Right cardiac atrium (tissue), 5 donors: ENCODE measurements at places on chromosomes 1 and 21.

DNA sequence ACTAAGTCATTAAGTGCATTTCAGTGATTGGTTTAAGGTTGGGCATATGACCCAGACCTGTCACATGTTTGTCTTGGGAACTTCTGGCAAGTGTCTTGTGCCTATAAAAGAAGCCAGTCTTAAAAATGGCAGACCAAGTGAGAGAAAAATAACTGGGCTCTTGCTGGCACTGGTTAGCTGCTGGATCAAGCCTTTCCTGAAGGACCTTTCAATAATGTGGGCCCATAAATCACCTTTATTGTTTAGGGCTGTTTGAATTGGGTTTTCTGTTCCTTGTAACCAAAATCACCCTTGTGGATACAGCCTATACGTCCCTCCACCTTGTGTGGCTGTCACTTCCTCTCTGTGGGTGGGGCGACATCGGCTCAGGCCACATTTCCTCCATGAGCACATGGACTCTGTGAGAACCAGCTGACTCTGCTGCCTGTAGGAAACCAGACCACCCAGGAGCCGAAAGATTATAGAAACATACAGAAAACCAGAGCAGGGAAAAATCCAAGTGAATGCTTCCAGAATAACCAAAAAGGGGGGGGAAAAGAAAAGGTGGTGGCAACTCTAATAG lies 25.6 kb upstream of the WNT4 start:
- DNase-seq = no peak

DNA sequence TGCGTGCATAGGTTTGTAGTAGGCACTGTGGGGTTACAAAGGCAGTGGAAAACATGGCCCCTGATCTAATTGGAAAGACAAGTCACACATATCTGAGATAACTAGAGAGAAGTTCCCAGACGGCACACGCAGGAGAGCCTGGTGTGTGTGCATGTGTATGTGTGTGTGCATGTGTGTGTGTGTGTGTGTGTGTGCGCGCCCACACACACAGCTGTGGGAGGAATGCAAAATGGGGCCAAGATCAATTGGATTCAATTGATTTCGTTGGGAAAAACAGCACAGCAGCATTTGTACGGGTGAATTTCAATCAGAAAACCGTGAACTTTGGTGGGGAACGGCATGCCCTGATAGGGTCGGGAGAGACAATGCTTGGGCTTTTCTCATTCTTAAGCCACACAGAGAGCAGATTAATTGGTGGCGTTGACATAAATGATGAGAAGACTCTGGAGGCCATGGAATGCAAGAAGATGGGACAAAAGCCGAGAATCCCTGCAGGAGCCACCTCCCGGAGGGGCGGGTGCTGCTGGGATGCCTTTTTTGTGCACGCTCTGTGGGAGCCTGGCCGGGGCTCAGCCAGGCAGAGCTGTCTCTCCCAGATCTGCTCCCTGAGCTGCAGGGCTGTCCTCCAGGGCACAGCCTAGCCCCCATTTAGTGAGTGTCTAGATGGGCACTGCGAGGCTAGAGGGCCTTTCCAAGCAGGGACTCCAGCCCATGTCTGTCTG lies 322.0 kb downstream of the CAMTA1 start:
- no peak for DNase-seq

DNA sequence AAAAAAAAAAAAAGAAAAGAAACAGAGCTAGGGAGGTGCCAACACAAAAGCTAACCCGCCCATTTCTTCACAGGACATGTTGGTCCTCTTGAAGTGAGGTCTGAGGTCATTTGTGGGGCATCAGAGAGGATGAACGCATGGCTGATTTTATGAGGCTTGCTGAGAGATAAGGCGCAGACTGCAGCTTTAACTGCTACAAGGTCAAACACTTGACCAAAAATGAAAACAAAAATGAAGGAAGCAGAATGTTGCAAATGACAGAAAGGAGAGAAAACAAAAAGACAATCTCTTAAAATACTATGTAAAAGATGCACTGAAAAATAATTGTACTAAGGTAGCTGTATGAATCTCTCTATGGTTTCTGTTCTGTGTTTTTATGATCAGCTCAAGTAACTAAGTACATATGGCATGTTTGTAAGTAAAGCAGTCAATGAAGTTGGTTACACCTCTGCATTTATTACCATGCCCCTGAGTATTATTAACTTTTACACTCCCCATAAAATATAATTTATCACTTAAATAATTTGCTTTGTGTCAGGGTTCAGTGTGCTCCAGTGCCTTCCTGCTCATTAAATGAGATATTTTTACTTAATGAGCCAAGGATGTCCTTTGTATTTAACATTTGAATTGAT lies 249.1 kb upstream of the NR5A2 start:
- no peak for DNase-seq

GRCh38 chr1:210291786-210292230 lies 36.9 kb upstream of the HHAT start:
- DNase-seq = no peak

- DNase-seq = peak; percentile 84
Observed at GRCh38 chr1:41484402-41485241, at the start of gene EDN2. TSS of gene EDN2 (minus strand) at chr1:41484683. CDS start at chr1:41484601, 82 bp downstream.

- DNase-seq = no peak
Observed at GRCh38 chr1:43044572-43045361, 86.1 kb upstream of the SLC2A1 start.

- DNase-seq = no peak
Observed at GRCh38 chr1:4176841-4177240, 276.8 kb upstream of the C1orf174 start.

- no peak for DNase-seq
Observed at GRCh38 chr1:248886237-248886895, 19.7 kb upstream of the PGBD2 start.

DNA sequence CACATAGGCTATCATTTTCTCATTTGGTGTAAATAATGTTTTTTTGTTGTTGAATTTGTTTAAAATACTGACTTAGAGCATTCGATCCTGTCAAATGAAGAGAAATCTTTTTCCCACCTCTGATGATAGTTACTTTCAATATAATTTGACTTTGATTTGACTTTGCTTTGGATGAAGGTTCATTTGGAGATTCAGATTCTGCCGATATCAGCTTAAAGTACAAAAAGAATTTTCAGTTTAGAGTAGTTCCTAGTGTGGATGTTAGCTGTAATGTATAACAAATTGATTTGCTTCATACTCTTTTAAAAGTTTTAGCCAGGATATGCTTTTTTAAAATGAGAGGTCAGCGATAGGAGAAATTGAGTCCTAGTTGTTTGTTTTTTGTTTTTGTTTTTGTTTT lies 9.9 kb downstream of the STX12 start:
- no peak for DNase-seq

GRCh38 chr1:58833166-58833565 lies 49.3 kb upstream of the JUN start:
- no peak for DNase-seq

GRCh38 chr1:174417921-174418320 lies 29.8 kb upstream of the GPR52 start:
- DNase-seq = no peak

DNA sequence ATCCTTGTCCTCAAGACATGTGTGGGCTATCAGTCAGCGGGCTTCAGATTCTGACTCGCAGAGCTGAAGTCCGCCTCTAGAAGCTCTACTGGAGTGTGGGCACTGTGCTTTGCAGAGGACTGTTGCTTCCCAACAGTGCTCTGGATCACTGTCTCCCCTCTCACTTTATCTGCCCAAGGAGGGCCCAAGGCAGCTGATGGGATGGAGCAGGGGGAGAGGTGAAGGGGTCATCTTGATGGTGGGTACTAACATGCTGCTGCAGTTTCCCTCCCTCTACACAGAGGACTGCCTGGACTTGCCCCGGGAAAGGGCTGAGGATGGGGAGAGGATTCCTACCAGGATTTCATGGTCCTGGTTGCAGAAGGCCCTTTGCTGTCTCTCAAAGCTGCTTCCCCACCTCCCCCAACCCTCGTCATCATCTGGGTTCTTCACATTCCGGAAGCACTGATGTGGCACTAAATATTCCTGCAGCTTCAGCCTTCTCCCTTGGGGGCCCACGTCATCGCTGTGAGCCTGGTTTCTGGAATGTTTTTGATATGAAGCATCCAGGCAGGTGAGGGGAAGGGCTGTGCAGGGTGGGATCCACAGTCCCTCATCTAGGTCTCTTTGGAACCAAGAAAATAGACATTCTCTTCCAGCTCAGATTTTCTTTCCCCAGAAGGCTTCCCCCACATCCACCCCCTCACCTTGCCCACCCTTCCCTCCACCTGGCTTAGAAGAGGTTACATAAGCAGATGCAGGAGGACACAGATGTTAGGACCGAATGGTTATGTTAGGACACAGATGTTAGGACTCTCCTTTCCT lies 23.2 kb downstream of the NUAK2 start:
- no peak for DNase-seq

DNA sequence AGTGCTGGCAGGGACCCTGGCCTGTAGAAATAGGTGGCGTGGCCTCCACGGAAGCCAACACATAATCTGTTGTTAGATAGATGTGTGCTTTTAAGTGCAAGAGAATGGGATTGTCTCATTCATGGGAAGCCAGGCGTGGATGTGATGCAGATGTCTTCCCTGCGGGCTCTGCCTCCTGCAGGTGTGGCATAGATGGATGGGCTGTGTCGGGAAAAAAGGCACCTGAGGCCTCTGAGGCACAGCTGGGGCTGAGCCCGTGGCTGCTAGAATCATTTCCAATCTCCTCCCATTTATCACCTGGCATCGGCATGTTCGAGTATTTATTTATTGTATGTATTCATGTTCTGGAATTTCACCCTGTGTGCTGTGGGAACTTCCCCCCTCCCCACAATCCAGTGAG lies 353.4 kb upstream of the AJAP1 start:
- DNase-seq = no peak

DNA sequence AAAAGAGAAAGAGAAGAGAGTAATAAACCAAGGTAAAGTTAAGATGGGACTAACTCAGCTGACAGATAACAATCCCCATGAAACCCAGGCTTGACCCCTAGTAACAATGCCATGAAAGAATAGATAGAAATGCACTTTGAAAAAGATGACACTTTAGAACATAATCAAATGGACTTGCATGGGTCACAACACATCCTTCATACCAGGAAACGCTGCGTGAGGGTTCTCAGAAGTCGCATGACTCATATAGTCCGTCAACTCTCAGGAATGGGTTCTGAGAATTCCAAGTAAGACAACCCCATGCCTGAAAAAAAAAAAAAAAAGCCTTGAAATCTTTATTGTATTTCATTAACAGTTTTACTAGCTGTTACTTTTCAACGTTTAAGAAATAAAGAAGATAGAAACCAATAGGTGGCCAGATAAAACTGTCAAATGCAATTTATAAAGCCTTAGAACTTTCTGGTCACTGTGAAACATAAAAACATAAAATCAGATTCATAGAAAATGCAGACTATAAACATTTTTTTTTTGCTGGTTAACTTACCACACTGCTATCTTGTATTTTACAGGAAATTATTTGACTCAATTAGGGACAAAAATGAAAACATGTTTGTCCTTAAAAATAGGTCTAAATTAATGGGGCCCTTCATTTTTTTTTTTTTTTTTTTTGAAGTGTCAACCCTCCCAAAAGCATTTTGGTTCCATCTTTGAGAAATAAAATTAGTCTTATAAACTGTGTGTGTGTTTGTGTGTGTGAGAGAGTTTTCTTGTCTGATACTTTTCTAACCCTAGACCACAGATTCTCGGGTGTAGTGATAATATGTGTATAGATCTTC lies 202.1 kb downstream of the NCAM2 start:
- peak; percentile 62 for DNase-seq

- no peak for DNase-seq
Observed at GRCh38 chr1:71967670-71968069, 314.7 kb downstream of the NEGR1 start.

GRCh38 chr21:28872218-28872617 lies 120.5 kb downstream of the LTN1 start:
- no peak for DNase-seq

- DNase-seq = no peak
Observed at GRCh38 chr21:41258617-41259016, 58.0 kb upstream of the FAM3B start.

DNA sequence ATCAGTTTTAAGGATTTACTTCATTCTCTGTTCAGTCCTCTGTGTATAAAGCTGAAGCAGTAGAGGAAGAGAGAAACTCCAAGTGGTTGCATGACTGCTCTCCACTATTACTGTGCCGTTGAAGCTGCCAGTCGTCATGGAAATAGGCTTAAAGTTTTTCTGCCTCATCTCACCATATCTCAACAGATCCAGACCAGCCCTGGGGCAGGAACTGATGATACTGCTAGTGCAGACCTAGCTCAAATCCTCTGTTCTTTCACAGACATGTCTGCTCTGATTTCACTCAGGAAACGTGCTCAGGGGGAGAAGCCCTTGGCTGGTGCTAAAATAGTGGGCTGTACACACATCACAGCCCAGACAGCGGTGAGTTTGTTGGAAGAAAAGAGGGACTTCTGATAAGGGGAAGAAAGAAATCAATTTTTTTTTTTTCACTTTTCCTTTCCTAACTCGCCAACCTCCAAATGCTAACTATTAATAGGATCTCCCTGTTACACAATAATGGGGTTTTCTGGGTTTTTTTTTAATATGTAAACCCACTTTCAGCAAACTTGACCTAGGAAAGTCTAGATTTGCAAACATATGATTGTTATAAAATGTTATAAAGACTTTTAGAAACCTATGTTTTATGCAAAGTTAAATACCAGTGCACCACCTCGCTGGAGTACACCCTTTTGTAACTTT lies 22.2 kb upstream of the STRIP1 start:
- no peak for DNase-seq

GRCh38 chr1:232968965-232969364 lies 18.6 kb downstream of the NTPCR start:
- DNase-seq = peak; percentile 42

GRCh38 chr1:160163615-160164014 lies 12.2 kb downstream of the ATP1A4 start:
- DNase-seq = no peak

- DNase-seq = no peak
Observed at GRCh38 chr1:119862276-119862675, 34.0 kb downstream of the ADAM30 start.

GRCh38 chr21:36909901-36910561 lies 56.4 kb downstream of the HLCS start:
- no peak for DNase-seq

DNA sequence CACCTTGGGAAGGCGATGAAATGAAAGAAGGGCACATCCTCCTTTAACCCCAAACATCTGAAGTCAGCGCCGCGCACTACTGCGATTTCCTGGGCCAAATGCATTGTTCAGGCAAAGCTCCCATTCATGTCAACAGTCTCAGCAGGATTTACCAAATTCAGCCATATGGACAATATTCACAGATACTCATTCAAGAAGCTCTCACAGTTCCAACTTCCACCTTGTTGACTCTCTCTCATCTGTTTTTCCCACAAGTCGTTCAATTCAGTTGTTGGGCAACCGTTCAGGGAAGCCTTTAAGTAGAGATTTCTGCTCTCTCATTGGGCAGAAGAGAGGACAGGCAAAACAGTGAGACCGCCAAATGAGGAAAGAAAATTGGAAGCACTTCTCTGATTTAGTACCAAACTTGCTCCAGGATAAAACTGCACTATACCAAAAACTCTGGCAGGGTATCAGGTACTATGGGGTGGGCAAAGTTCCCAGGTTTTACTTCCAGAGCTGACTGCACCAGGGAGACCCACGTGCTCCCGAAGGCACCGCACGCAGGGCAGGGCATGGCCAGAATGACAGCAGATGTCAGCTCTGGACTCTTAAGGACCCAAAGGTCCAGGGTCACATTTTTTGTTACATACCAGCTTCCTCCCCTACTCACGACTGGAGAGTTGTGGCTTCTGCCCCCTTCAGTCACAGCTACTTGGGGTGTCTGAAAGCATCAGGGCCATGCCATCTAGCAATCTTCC lies 668.8 kb downstream of the KIF26B start:
- DNase-seq = no peak
